ENCODE measurements at places on chromosomes 5 and 9.

DNA sequence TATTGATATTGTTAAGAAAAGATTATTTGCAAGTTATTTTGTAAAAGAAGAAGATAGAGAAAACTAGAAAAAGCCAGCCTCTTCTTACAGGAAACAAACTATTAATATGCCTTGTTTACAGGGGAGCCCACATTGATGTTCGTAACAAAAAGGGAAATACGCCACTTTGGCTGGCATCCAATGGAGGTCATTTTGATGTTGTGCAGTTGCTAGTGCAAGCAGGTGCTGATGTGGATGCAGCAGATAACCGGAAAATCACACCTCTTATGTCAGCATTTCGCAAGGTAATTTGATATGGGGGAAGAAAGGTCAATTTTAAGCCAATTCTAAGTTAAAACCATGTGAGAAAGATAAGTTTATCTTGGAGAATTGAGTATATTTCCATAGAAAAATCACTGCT, 37.6 kb upstream of the EIF4EBP3 start:
- DNase-seq: no peak

- DNase-seq: no peak
Observed at GRCh38 chr5:139457241-139457640, 5.3 kb downstream of the ECSCR start.

- no peak for DNase-seq
Observed at GRCh38 chr5:173454736-173455598, 126.8 kb upstream of the STC2 start.

DNA sequence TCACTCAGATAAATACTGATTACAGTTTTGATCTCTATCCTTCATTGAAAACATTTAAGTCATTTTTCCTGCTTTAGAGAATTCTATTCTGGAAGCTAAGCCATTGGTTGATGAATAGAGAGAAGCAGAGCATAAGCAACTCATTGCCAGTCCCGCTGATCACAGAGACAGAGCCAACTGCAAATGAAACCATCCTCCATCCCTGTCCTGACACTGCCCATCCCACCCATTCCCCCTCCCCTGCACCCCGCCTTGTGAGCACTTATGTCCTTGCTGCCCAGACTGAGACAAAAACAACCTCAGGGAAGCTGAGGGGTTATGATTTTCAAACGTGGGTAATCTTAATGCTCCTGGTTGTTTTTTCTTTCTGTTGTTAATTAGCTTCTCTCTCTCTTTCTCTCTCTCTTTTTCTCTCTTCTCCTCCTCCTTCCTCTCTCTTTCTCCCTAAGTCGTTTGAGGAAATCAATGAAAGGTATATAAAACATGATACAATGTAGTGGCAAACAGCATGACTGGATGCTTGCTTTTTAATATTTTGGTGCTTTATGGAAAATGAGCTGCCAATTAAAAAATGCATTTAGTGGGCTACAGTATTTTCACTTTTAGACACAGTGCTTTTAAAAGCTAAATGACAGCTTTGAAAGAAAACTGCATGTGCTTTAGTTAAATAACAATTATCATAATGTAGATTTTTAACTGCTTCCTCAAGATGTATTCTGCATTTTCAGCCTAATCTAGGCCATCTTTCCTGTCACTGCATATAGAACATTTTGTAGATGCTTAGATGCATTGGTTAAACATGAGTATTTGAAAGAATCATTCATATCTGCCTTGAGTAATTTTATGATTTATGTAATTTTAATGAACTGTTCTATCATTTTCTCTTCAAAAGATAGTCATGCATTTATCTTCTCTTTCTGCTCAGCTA, 57.3 kb downstream of the CMYA5 start:
- DNase-seq: no peak

- DNase-seq: no peak
Observed at GRCh38 chr5:93574491-93575305, 6.3 kb downstream of the NR2F1-AS1 start.

DNA sequence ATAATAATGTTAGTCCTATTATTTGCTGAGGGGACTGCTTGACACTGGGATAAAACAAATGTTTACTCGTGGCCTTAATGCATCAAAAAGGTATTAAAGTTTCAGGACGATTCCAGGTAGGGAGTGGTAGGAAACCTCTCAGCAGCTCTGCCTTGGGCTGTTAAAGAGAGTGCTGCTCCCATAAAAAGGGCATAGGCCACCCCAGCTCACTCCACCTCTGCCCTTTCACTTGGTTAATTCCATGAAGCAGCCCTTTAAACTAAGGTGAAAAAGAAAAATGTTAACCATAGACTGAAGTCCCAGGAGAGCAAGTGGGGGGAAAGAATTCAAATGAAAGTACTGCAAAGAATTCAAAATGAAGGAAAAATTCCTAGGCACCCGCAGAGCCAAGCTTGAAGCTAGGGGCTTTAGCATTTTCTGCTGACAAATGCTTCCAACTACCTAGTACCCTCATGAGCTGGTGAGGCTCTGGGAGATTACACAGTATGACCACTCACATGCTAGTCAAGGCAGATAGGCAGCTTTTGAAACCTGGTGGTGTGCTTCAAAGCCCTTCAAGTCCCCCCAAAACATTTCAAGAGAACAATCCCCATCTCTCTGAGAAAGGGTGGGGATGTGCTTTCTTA, 8.5 kb downstream of the KLF9 start:
- DNase-seq: no peak

- DNase-seq: no peak
Observed at GRCh38 chr5:53902296-53902907, 342.0 kb downstream of the NDUFS4 start.

- no peak for DNase-seq
Observed at GRCh38 chr5:127084656-127085055, 11.4 kb upstream of the C5orf63 start.

- DNase-seq: no peak
Observed at GRCh38 chr9:14961372-14962068, 51.3 kb upstream of the FREM1 start.
